Upper lobe of right lung (tissue), 1 donor: ENCODE measurements at places on chromosomes 2 and 18.

GRCh38 chr2:217186668-217187159 is 326.9 kb upstream of the TNP1 start:
- DNase-seq: no peak
- H3K4me3 ChIP-seq: no peak overlapping the region
- no peaks in the 10 kb centered on the region for H3K36me3 ChIP-seq
- H3K27me3 ChIP-seq: no peaks in the 10 kb centered on the region
- no peaks in the 10 kb centered on the region for H3K4me1 ChIP-seq
- no peak overlapping the region for H3K27ac ChIP-seq

DNA sequence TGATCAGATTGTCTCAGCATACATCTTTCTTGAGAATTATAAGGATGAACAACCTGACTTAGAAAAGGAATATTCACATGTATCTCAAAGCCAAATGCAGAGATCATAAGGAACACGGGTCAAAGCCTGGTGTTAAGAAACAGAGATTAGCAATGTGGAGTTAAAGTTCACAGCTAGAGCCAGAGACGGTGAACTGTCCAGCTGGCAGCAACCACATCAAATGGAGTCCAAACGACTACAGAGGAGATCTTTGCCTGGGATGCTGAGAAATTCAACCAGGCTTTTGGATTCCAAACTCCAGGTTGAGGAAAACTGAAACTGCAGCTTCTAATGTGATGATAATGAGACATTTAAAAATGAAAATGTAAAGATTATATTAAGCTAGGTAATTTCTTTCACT is 939.9 kb upstream of the NXPH2 start:
- no peak for DNase-seq
- H3K27ac ChIP-seq: no peak overlapping the region
- no peak overlapping the region for H3K4me3 ChIP-seq

- no peaks in the 10 kb centered on the region for H3K27me3 ChIP-seq
- peaks cover 27% of the 10 kb centered on the region for H3K4me1 ChIP-seq
- no peaks in the 10 kb centered on the region for H3K36me3 ChIP-seq
- no peak overlapping the region for H3K27ac ChIP-seq
Observed at GRCh38 chr2:39394516-39394961, 42.5 kb downstream of the MAP4K3 start.

DNA sequence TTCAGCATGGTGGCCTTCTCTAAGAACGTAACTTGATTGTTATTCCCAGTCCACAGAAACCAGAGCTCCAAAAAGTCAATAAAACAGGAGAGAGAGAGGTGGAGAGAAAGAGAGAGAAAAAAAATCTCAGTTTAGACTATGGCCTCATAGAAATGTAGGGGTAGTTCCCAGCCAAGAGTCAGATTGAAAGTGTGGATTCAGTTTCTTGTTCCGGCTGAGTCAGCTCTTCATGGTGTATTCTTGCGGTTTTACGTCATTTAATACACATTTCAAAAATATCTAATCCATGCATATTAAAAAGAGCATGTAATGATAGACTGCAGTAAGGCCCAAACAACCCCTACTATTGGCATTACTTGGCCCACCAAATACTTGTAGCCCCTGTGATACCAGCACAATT is 303.9 kb downstream of the ETAA1 start:
- no peak overlapping the region for H3K4me3 ChIP-seq
- H3K27ac ChIP-seq: no peak overlapping the region
- H3K27me3 ChIP-seq: no peaks in the 10 kb centered on the region

DNA sequence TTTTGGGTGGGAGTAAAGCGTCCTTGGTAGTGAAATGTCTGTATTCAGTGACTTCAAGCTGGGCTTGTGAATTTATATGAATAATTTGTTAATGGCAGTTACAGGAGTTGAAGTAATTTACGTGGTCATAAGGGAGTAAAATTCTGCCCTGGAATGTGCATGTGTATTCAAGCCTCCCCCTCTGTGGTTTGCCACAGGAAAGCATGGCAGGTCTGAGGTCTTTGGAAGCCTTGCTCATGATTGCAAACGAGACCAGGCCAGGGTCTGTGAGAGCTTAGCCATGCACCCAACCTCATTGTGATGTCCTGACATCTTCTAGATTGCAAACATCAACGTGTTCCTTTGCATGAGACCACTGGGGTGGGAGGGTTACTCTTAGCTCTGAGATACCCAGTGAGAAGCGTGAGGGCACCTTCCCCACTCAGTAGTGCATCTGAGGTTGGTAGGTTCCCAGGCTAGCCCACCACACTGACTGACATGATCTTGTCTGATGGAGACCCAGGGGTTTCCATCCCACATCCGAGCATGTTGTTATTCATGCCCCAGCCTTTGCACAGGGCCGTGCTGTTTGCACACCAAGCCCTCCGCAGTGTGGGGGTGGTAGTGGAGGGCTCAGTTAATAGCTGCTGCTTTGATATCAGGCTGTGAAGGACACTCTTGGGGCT is 216.5 kb downstream of the KLHL29 start:
- no peak for DNase-seq
- H3K36me3 ChIP-seq: no peaks in the 10 kb centered on the region
- no peak overlapping the region for H3K27ac ChIP-seq
- H3K4me3 ChIP-seq: no peak overlapping the region

DNA sequence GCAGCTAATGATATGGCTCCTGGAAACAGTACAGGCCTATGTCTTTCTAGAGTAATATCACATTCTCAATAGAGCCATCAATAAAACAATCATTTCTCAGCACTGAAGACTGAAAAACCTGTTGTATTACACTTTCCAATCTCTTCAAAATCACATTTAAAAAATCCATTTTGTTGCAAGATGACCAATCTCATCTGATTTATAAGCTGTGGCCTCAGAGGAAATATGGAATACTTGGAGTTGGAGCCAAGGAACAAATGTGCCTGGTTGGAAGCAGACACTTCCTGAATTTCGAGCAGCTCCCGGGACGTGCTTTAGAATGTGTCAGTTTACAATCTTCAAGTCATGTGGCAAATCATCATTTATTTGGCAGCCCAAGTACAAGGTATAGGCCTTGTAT is 114.5 kb downstream of the ADCYAP1 start:
- peaks cover 14% of the 10 kb centered on the region for H3K4me1 ChIP-seq
- DNase-seq: no peak
- no peak overlapping the region for H3K27ac ChIP-seq
- no peak overlapping the region for H3K4me3 ChIP-seq

DNA sequence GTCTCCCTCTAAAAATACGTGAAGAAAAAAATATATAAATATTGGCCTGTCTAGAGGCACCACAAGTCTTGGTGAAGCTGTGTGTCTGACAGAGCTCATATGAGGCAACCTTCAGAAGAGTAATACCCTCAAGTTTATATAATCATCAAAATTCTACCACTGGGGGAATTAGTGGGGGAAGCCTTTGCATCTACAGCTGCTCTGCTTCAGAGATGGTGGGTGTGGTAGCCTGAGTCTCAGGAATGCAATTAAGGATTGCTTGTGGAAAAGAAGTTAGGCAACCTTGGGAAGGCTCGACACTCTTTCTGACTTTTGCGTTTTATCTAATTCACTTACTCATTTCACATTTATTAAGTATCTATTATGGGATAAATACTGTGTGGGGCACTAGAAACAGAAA is 17.4 kb downstream of the TPGS2 start:
- H3K27ac ChIP-seq: peak overlapping the region; percentile 77
- no peak for DNase-seq
- no peaks in the 10 kb centered on the region for H3K27me3 ChIP-seq
- H3K36me3 ChIP-seq: peaks cover 29% of the 10 kb centered on the region
- H3K4me1 ChIP-seq: peaks cover 2% of the 10 kb centered on the region
- no peak overlapping the region for H3K4me3 ChIP-seq

DNA sequence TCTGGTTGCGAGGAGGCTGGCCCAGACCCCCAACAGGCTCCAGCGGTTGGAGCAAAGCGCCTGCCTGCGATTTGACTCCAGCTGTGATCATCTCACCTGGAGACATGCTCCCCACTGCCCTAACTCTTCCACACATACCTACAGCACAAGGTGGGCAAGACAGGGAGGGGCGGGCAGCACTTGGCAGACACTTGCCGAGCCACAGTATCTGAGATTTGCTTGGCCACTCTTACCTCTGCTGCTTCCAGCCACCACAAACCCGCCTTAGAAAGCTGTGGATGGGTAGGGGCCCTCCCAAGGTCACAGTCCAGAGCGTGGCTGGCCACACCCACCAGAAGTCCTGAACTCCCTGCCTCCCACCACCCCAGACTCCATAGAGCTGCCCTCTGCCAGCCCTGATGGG is 8.2 kb downstream of the CYP26B1 start:
- H3K36me3 ChIP-seq: no peaks in the 10 kb centered on the region
- peaks cover 22% of the 10 kb centered on the region for H3K4me1 ChIP-seq
- peaks cover 23% of the 10 kb centered on the region for H3K27me3 ChIP-seq
- no peak overlapping the region for H3K27ac ChIP-seq
- DNase-seq: peak; percentile 56

DNA sequence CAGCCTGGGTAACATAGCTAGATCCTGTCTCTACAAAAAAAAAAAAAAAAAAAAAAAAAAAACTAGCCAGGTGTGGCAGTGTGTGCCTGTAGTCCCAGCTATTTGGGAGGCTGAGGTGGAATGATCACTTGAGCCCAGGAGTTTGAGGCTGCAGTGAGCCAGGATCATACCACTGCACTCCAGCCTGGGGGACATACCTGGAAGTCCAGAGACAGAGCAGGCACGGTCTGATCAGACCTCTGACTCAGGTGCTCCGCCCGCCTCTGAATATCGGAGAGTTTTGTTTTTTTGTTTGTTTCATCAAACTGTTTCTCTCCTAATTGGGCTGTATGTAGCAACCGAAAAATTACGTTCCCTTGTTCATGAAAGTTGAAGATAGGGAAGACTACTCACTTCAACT is 49.2 kb downstream of the RASGRP3 start:
- no peak for DNase-seq
- no peaks in the 10 kb centered on the region for H3K36me3 ChIP-seq
- H3K27ac ChIP-seq: no peak overlapping the region
- no peaks in the 10 kb centered on the region for H3K27me3 ChIP-seq
